CD8-positive, alpha-beta T cell (primary cell): ENCODE measurements at places on chromosomes 4 and X.

GRCh38 chr4:14837860-14838259 is 164.4 kb upstream of the CPEB2 start:
- no peak for DNase-seq

DNA sequence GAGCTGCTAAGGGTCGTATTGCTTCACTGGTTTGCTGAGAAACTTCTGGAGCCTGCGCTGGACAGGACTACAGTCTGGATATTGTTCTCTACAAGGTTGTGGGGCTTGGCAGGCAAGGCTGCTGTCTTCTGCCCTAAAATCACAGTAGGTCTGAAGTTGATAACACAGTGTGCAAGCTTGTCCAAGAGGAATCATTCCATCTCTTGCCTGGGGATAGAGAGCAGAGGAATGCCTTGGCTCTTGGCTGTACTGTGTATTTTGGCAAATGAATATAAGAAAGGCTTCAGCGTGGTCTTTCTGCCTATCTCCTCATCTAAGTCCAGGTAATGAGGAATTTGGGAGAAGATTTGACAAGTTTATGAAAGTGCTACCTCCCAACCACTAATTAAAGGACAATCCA is 9.4 kb upstream of the RASL11B start:
- DNase-seq = no peak

- DNase-seq = peak; percentile 40
Observed at GRCh38 chrX:12975991-12976558, 1.2 kb downstream of the TMSB4X start.

- DNase-seq = no peak
Observed at GRCh38 chr4:168646001-168646768, 149.3 kb downstream of the PALLD start.

GRCh38 chrX:75596178-75596577 is 73.3 kb upstream of the ZDHHC15 start:
- no peak for DNase-seq

- DNase-seq = no peak
Observed at GRCh38 chr4:37615059-37615719, 71.0 kb downstream of the RELL1 start.

- no peak for DNase-seq
Observed at GRCh38 chr4:3257103-3257555, 8.2 kb downstream of the MSANTD1 start.

DNA sequence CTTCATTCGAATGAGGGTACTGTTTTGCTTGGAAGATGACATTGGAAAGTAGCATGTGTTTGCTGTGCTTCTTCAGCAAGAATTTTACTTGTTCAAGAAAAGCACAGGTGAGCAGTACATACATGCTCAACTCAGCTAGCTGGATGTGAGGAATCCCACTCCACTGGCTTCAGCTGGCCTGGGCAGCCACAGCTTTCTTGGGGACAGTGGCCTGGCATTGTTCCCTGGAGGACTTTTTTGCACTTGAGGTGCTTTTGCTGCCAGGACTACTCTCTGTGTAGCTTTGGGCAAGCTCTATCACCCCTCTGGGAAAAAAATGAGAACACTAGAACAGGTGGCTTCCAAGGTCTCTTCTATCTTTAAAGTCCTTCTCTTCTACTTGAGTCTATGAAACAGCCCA is 184.3 kb downstream of the LDB2 start:
- DNase-seq = no peak

DNA sequence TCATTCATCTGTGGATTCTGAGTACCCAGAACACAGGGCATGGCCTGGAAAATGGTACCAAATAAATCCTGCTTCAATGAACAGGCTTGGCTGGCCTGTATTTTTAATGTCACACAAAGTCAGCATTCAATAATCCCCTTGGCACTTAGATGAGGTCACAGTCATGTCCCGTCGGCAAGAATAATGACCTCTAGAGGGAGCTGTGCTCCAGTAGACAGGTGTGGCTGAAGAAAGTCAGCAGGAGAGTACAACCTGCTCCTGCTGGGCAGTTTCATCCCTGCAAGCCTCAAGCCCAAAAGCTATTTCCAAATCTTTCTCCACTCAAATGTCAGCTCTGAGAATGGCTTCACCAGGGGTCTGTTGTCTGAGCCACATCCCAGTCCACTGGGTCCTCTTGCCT is 404.0 kb upstream of the F9 start:
- DNase-seq = no peak

- peak; percentile 22 for DNase-seq
Observed at GRCh38 chrX:111100191-111100590, 4.2 kb downstream of the PAK3 start.

- DNase-seq = no peak
Observed at GRCh38 chr4:80142394-80143306, 54.7 kb upstream of the PRDM8 start.
